ENCODE measurements at places on chromosomes 3 and 15.

DNA sequence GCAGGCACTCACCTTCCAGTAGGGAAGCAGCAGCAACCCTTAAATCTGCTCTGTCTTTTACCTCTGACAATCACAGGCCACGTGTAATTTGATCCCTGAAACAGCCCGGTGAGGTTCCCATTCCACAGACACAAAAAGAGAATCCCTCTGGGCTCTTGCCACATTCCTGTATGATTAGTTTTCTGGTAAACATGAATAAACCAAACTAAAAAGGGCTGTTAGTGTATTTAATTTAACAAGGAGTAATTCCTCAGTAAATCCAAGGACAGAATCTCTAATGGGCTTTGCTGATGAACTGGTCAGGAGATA is 186.9 kb downstream of the FAM43A start:
- DNase-seq = no peak

- DNase-seq = no peak
These were observed 27.3 kb downstream of the LARP6 start for GRCh38 chr15:70826634-70827033.

DNA sequence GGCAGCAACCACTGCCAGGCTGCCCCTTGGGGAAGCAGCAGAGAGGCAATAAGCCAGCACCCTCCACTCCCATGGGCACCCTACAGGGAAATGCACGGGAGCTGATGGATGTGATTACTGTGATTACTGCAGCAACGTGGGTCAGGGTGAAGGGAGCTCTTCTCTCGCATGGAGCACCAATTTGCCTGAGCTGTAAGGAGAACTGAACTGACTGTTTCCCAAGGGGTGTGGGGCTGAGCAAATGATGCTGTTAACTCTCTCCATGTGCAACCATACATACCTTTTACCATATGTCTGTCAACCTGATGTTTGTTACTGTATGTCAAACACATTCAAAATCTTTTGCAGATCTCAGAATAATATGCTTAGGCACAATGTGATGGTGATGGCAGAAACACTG is 680.6 kb downstream of the SQOR start:
- DNase-seq = no peak

- DNase-seq = no peak
These were observed 47.3 kb upstream of the BCHE start for GRCh38 chr3:165884518-165884917.

- no peak for DNase-seq
These were observed 39.6 kb downstream of the MLH1 start for GRCh38 chr3:37032961-37033360.

DNA sequence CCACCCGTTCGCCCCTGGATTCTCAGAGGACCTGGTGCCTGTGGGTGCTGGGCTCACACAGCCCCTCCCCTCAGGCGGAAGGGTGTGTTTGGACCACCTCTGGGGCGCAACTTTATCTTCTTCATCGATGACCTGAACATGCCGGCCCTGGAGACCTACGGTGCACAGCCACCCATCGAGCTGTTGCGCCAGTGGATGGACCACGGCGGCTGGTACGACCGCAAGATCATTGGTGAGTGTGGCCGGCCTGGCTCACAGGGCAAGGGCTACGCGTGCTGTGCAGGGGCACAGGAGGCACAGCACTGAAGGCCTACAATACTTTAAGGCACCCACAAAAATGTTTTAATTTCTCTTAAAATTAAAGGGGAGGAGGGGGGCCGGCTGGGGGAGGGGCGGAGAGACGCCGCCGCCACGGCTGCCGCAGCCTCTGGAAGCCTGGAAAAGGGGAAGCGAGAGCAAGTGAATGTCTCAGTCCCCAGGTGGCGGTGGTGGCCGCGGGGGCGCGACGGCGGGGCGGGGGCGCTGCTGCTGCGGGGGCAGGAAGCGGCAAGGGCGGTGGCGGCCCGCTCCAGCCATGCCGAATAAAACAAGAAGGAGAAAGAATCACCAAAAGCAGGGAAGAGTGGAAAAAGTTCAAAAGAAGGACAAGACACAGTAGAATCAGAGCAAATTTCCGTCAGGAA is 56.8 kb downstream of the DNAH1 start:
- DNase-seq = no peak

DNA sequence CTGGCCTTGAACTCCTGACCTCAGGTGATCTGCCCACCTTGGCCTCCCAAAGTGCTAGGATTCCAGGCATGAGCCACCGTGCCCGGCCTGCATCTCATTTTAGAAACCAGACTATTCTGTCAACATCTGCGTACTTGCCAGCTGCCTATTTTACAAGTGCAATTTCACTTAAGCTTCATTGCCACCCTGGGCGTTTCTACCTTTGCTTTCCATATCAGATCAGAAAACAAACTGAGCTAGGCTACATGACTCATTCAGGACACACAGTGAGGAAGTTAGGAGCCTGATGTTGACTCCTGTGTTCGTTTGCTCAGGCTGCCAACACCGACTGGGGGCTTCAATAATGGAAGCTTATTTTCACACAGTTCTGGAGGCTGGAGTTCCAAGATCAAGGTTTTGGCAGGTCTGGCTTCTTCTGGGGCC is 42.3 kb upstream of the KLHL25 start:
- DNase-seq = no peak

GRCh38 chr3:57132674-57133073 is 32.5 kb downstream of the IL17RD start:
- no peak for DNase-seq

DNA sequence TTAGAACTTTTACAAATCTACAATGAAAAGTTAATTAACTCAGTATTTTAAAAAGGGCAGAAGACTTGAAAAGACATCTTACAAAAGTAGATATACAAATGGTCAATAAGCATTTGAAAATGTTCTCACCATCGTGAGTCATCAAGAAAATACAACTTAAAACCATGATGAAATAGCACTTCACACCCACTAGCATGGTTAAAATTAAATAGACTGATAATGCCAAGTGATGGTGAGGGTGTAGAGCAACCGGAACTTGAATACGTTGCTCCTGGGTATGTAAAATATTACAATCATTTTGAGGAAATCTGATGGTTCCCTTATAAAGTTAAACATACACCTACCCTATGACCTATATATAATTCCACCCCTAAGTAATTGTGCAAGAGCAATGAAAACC is 319.8 kb upstream of the UMPS start:
- no peak for DNase-seq

GRCh38 chr3:73669260-73669659 is 44.5 kb upstream of the PDZRN3 start:
- DNase-seq = no peak

DNA sequence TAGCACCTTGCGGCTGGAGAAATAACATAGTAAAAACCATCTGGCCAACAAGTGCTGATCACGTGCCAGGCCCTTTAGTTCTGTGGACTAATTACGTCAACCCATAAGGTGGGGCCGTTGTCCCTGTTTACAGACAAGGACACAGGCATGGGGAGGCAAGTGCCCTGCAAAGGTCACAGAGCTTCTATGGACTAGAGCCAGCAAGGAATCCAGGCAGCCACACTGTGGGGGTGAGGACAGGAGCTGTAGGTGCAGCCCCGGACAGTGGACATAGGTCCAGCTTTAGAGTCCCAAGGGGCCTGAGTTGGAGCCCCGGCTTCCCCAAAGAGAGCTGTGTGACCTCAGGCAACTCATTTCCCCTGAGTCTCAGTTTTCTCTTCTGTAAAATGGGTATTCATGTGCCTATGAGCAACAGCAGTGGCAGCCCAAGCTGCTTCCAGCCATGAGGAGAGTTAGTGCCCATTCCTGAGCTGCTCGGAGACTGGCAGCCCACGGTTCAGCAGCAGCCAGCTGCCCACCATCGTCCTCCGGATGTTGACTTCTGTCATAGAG is 13.9 kb downstream of the CHST13 start:
- DNase-seq = no peak

DNA sequence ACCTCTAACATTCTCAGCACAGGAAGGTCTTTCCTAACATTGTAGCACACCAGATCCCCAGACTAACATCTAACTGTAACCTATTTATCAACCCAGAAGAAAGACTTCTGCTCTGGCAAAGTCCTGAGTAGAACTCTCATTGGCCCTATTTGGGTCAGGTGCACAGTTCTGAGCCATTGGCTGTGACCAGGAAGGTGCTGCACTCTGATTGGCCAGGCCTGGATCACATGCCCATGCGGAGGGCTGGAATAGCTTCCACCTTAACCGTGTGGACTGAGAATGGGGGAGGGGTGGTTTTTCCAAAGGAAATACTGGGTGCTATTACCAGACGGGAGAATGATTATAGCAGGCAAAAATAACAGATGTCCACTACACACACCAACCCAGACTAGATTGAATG is 11.5 kb downstream of the FEZF2 start:
- no peak for DNase-seq

DNA sequence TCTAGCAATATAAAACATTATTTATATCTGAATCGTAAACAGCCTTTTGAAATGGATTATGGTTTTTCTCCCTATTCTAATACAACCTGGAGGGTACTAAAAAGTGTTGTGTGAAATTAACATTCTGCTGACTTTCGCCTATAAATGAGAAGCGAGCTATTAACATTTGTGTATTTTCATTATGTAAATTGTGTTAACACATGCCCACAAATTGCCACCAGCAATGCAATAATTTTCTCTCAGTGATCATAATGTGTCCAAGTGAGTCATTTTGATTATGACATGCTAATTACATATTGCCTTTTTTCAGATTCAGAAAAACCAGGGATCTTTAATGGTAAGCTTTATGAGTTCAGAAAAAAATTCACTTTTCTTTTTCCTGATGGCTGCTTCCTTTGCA is 77.4 kb upstream of the SKOR1 start:
- DNase-seq = no peak

GRCh38 chr15:49715211-49715610 is 94.4 kb downstream of the DTWD1 start:
- no peak for DNase-seq

GRCh38 chr15:65286069-65286703 is 497 bp downstream of the PARP16 start:
- DNase-seq = peak; percentile 71

DNA sequence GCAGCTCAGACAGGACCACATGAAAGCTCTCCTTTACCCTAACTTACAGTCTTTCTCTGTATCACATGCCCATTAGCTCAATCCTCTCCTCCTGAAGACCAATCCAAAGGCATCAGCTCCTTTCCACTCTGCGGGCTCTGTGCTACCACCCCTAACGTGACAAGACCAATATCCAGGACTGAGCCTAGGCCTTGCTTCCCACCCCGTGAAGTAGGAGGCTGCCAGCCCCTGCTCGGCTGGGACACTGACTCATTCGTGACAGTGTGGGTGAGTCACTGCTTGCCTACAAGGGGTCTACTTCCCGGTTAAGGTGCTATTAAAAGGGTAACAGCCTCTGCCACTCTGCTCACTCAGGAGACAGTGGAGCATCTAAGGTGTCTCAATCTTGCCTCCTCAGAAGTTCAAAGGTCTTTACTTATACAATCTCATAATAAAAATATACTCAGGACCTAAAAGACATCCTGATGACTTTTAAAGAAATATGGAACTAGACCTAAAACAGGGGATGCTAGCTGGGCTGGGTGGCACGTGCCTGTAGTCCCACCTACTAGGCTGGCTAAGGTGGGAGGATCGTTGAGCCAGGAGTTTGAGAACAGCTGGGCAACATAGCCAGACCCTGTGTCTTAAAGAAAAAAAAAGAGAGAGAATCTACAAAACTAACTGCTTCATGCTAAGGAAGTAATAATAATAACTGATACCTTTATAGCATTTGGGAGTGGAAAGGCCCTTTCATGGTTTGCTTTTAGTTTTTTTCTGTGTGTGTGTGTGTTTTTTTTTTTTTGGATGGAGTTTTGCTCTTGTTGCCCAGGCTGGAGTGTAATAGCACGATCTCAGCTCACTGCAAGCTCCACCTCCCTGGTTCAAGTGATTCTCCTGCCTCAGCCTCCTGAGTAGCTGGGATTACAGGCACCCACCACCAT is 55.0 kb downstream of the TMEM44 start:
- no peak for DNase-seq

DNA sequence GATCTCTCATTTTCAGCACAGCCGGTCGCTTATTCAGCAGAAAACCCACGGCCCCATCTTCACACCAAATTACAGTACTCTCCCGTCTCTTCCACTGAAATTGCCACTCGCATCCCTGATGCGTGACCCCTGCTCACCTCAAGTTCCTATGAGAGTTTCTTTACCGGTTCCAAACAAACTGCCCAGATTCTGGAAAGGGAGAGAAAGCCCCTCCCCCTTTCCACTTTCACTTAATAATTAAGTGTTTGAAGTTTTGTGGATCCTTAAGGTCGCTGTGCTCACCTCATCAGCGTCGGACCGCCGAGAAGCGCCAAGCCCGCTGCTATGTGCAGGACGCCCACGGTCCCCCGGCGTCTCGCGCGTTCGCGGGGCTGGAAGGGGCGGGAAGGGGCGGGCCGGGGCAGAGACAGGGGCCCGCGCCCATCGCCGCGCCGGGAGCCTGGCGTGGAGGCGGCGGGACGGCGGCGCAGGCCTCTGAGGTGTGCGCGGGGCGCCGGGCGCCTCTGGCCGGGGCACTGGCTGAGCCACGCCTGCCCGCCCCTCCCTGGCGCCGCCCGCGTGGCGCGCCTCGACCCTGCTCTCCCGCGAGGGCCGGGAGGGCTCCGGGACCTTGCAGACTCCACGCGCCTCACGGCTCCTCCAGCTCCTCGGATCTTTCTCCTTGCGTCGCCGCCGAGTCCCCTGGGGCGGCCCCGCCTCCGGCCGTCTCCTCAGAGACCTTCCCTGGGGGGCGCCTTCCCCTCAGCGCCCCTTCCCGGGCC is at the start of gene GPR156:
Gene GPR156 (minus strand): TSS at position 476 of the 761 bp plus-strand sequence. CDS start 41,124 bp downstream, outside the sequence.
- DNase-seq = no peak

DNA sequence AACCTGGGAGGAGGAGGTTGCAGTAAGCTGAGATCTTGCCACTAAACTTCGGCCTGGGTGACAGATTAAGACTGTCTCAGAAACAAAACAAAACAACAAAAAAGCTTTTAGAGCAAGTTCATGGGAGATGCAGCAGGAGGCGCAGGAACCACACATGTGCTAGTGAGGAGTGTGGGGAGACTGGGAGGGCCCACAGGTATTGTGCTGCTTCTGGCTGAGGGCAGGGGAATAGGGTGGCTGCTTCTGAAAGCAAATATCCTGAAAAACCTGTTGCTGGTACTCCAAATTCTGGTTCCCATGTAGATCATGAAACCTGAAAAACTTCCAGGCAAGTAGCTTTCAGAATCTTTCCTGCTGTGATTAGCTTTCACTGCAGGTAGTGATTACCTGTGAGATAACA is 22.1 kb downstream of the TYRO3 start:
- no peak for DNase-seq

DNA sequence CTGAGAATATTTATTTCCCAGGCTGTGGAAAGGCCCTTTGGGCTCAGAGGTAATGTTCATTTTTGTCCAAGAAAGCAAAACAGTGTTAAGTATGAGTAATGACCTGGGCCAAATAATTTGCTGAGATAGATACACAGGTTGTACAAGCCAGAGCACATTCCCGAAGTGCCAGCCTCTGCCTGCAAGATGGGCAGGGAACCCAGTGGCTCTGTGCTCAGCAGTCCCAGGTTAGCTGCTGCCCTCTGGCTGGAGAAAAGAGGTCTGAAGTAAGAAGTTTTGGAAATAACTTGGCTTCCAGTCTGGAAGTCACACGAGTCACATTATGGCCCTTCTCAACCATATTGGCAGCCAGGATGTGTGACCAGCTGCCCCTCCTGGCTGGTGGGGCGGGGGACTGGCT is 20.2 kb downstream of the MYZAP start:
- no peak for DNase-seq

Measured in left forelimb (tissue), 1 donor.